ENCODE measurements at places on chromosomes 6 and 20.

DNA sequence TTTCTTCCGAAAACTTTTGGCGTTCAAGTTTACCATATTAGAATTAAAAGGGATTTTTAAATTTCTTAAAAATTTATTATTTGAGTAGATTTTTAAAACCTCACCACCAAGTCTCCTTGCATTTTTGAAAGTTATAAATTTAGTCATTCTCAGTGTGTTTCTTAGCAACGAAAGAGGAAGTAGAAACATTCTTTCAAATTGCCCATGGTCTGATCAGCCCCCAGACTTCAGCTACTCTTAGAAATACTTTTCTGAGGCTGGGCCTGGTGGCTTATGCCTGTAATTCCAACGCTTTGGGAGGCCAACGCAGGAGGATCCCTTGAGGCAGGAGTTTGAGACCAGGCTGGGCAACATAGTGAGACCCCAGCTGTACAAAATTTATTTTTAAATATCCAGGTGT lies 15.1 kb upstream of the RTF2 start:
- H3K4me1 ChIP-seq, result no peaks in the 10 kb centered on the region
- no peaks in the 10 kb centered on the region for H3K36me3 ChIP-seq
- DNase-seq, result no peak
- no peak overlapping the region for H3K27ac ChIP-seq
- no peaks in the 10 kb centered on the region for H3K27me3 ChIP-seq

GRCh38 chr6:157552081-157552747 lies 171.2 kb downstream of the ZDHHC14 start:
- peaks cover 4% of the 10 kb centered on the region for H3K4me1 ChIP-seq
- H3K36me3 ChIP-seq, result no peaks in the 10 kb centered on the region
- H3K27ac ChIP-seq, result no peak overlapping the region
- H3K27me3 ChIP-seq, result no peaks in the 10 kb centered on the region
- no peak overlapping the region for H3K4me3 ChIP-seq

DNA sequence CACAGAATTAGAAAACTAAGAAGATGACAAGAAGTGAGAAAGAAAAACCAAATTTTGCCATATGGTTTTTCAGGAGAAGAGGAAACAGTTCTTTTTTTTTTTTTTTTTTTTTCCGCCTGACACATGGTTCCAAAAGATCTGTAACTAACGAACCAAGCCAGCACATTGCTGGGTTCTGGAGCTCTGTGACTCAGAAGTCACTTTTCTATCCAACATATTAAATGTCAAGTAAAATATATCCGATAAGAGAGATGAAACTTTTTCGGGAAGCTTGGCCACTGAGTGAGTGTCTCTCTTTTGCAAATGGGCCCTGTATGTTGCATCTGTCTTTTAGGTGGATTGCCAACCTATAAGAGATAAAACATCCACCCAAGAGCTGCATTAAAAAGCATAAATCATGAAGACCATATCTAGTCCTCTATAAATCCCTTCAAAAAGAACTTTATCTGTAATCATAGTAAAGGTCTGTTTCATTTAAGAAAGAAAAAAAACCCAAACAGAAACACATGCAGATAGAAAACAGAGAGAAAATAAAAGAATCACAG lies 4.6 kb downstream of the METTL24 start:
- no peak for DNase-seq
- no peak overlapping the region for H3K27ac ChIP-seq
- H3K4me3 ChIP-seq, result no peak overlapping the region
- H3K36me3 ChIP-seq, result no peaks in the 10 kb centered on the region

DNA sequence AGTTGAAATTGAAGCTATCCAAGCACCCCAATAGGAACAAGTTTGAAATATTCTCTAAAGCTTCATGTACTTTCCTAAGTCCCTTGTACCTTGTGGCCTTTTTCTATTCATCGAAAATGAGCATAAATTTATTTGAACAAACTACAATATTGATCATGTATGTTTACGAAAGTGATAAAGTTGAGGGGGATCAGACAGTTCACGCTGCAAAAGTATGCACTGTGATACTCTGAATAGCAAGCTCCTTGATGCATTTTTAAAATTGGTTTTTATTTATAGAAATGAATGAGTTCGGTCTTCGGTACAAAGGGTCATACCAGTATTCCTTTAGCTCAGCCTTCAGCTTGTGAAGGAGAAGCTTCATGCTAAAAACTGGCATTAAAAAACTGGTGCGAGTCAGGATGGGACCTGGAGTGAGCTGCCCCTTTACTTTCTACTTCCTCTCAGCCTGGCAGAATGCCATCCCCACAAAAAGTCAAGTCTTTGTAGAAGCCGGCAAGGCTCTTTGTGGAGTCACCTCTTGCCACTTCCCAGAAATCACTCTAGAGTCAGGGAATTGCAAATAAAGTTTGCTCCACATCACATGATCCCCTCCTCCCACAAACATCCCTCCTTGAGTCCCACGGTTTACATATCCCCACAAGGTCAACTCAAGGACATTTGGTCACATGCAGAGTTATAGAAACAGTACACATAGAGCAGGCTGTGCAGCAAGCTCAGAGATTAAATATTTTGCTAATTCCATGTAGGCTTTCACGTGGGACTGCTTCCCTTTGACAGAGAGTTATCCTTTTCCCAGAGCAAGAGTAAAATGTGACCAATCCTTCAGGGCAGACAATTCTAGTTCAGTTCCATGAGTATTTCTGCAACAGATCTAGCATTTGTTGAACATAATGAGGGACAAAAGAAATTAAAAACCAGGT lies 34.6 kb upstream of the ADGRF1 start:
- no peak for DNase-seq
- H3K36me3 ChIP-seq, result no peaks in the 10 kb centered on the region
- H3K27me3 ChIP-seq, result no peaks in the 10 kb centered on the region
- H3K4me3 ChIP-seq, result no peak overlapping the region
- H3K4me1 ChIP-seq, result peaks cover 26% of the 10 kb centered on the region

DNA sequence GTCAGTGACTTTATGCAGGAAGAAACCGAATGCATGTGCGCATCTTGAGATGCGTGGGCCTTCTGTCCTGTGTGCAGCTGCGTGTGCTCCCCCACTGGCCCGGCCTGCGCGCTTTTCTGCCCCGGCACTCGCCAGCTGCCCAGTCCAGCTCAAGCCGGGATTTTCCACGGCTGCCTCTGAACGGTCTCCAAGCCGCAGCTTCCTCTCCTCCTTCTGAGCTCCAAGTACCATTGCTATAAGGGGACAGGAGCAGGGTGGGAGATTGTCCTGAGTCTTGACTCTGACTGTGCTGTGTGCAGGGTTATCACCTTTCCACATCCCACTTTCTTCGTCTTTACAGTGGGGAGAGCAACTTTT lies 302.8 kb downstream of the THBS2 start:
- no peaks in the 10 kb centered on the region for H3K27me3 ChIP-seq
- peaks cover 24% of the 10 kb centered on the region for H3K4me1 ChIP-seq
- no peaks in the 10 kb centered on the region for H3K36me3 ChIP-seq
- DNase-seq, result no peak
- H3K27ac ChIP-seq, result peak overlapping the region; percentile 82
- no peak overlapping the region for H3K4me3 ChIP-seq

GRCh38 chr6:79821859-79822258 lies 125.5 kb downstream of the ELOVL4 start:
- no peaks in the 10 kb centered on the region for H3K27me3 ChIP-seq
- DNase-seq, result no peak
- no peaks in the 10 kb centered on the region for H3K36me3 ChIP-seq

GRCh38 chr6:82166493-82166892 lies 81.1 kb downstream of the IBTK start:
- no peaks in the 10 kb centered on the region for H3K27me3 ChIP-seq
- DNase-seq, result no peak
- peaks cover 24% of the 10 kb centered on the region for H3K36me3 ChIP-seq
- H3K4me1 ChIP-seq, result no peaks in the 10 kb centered on the region
- H3K4me3 ChIP-seq, result no peak overlapping the region

DNA sequence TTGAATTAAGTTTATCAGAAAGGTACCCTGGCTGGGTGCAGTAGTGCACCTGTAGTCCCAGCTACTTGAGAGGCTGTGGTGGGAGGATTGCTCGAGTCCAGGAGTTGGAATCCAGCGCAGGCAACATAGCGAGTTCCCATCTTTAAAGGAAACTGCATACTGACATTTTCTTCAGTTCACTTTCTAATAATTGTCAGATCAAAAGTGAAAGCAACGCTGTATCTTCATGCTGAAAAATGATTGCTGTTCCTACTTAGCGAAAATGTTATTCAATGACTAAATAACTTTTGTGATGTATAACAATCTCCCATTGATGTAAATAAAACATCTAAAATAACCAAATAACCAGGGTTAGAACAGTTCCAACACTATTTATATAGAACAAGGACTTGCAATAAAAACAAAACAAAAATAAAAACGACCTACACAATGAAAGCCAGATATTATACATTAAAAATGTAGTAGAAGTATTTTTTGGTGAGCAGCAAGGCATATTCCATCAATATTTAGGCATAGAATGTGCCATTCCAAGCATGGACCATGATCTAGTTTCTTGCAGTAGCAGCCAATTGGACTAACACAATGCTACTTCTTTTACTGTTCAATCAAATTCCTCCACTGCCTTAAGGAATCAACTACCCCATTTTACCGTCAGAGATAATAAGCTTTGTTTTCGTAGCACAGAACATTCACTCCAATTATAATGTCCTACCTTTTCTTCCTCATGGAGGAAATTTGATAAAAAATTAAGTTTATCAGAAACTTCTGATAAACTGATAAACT lies 1.5 kb downstream of the LATS1 start:
- no peak for DNase-seq
- H3K36me3 ChIP-seq, result no peaks in the 10 kb centered on the region
- H3K27me3 ChIP-seq, result no peaks in the 10 kb centered on the region
